Chondrocyte (in vitro differentiated cells): ENCODE measurements at places on chromosomes 2 and 18.

GRCh38 chr2:239689410-239689809 lies 288.6 kb upstream of the HDAC4 start:
- no peaks in the 10 kb centered on the region for H3K4me1 ChIP-seq
- H3K36me3 ChIP-seq: no peaks in the 10 kb centered on the region
- no peak overlapping the region for H3K4me3 ChIP-seq
- peaks cover 25% of the 10 kb centered on the region for H3K27me3 ChIP-seq
- H3K27ac ChIP-seq: no peak overlapping the region
- DNase-seq: no peak

DNA sequence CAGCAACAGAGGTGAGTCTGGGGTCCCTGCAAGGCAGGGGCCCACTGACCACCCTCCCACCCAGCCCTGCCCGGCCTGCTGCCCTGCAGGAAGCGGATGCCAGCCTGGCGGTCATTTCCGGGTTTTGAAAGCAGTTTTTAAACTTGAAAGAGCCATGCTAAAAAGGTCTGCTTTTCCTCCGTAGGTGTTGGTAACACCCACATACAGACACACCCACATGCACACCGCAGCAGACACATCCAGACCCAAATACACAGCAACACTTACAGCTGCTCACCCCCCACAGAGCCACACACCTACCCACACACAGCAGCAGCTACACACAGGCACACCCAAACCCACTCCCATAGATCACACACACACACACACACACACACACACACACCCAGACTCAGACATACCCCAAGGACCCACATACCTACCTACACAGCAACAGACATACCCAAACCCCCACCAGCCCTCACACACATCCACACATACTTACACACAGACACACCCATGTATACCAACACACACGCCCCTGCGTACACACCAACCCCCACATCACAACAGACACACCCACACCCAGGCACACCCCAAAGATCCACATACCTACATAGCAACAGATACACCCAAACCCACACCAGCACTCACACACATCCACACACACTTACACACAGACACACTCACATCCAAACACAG lies 7.6 kb downstream of the ZFP36L2 start:
- H3K27ac ChIP-seq: peak overlapping the region; percentile 100
- no peaks in the 10 kb centered on the region for H3K27me3 ChIP-seq
- peak; percentile 49 for DNase-seq
- peaks cover 64% of the 10 kb centered on the region for H3K4me1 ChIP-seq
- peak overlapping the region; percentile 79 for H3K4me3 ChIP-seq

DNA sequence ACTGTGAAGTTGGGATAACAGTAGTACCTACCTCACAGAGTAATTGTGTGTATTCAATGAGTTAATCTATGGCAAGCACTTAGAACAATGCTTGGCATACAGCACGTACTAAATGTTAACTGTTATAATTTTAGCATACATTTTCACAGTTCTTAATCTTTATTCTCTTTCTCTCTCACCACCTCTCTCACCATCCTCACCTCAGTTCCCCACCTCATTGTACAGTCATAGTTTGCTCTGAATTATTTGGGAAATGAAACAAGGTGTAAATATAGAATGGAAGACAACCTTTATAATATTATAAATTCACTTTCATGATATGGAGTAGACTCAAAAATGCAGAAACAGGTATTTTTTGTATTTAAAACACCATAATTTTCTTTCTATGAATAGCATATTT lies 40.0 kb upstream of the DNAH7 start:
- H3K4me1 ChIP-seq: peaks cover 49% of the 10 kb centered on the region
- H3K4me3 ChIP-seq: no peak overlapping the region
- no peak overlapping the region for H3K27ac ChIP-seq
- no peaks in the 10 kb centered on the region for H3K36me3 ChIP-seq

- DNase-seq: no peak
- no peak overlapping the region for H3K4me3 ChIP-seq
- no peaks in the 10 kb centered on the region for H3K27me3 ChIP-seq
- H3K4me1 ChIP-seq: peaks cover 31% of the 10 kb centered on the region
- peaks cover 13% of the 10 kb centered on the region for H3K36me3 ChIP-seq
- H3K27ac ChIP-seq: peak overlapping the region; percentile 85
These were observed 67.6 kb downstream of the FEZ2 start for GRCh38 chr2:36530178-36530982.

DNA sequence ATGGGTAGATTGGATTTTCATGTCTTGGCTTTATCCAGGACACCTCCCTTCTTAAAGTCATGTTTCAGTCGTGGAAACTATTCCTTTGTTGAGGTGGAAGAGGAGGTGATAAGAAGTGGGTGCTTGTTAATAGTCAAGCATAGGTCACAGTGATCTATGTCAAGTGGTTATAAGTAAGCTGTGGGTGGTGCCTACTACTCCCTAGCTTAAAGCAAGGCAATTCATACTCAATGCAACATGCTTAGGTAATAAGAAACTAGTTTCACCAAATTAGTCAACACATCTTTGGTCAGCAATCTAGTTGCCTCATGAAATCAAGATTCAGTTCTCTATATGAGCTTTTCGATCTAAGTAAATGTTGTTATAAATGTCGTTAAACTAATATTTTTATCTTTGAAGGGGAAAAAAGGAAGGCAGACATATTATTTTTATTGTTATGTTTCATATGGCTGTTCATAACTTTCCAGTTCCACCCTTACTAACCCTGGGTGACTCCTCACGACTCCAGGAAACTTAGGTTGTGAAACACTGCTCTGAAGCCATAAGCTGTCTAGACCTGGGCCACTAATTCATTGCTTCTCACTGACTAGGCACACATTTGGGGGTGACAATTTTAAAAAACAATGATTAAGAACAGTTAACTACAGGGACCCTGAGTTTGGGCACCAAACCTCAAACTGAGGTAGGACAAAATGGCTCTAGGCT lies 5.8 kb upstream of the ABCB11 start:
- H3K27me3 ChIP-seq: no peaks in the 10 kb centered on the region
- peaks cover 2% of the 10 kb centered on the region for H3K36me3 ChIP-seq
- no peak overlapping the region for H3K4me3 ChIP-seq
- no peak for DNase-seq

DNA sequence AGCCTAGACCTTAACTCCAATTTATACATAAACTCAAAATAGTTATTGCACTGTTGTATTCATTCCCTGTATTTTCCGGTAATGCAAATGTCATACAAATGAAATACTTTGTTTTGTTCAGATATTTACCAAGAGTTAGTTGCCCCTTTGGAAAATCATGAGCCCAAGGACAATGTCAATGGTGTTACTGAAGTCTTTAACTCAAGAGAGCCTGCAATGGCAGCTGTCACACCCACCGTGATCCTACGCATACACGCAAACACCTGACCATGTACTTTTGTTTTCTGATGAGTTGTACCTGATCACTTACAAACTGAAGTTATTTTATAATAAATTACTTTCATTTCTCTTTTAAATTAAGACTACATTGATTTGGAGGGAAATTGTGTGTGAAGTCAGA lies 11.7 kb upstream of the WIPF1 start:
- no peak overlapping the region for H3K27ac ChIP-seq
- peaks cover 2% of the 10 kb centered on the region for H3K36me3 ChIP-seq
- peaks cover 51% of the 10 kb centered on the region for H3K4me1 ChIP-seq
- no peak for DNase-seq
- H3K27me3 ChIP-seq: no peaks in the 10 kb centered on the region
- H3K4me3 ChIP-seq: no peak overlapping the region

- H3K4me1 ChIP-seq: no peaks in the 10 kb centered on the region
- no peak overlapping the region for H3K4me3 ChIP-seq
- DNase-seq: peak; percentile 59
- H3K27ac ChIP-seq: no peak overlapping the region
These were observed 10.7 kb upstream of the OTOF start for GRCh38 chr2:26488463-26489212.

DNA sequence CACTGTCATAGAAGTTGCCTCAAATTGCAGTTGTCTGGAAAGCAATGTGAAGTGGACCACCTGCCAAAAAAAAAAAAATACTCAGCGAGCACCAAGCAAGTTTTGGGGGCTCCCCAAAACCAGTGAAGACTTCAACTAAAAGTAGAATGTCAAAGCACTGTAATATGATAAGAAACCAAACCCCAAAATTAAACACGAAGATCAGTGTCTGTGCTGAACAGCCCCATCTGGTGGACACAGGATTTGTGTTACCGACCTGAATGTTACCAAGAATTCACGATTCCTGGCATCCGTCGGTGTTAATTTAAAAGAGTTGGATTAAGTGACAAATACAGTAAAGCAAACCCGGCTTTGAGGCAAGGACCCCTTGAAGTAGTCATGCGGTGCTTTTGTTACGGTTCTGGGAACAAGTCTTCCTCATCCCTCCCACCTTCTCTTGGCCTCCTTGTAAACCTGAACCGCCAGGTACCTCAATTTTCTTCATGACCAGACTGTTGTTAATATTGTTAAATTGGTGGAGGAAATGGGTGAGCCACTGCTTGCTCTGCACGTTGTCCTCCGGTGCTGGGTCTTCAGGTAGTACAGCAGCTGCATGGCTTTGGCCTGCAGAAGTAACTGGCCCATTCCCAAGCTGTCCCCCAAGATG lies 31.3 kb upstream of the SSB start:
- peaks cover 1% of the 10 kb centered on the region for H3K36me3 ChIP-seq
- no peak for DNase-seq
- no peak overlapping the region for H3K27ac ChIP-seq
- no peak overlapping the region for H3K4me3 ChIP-seq
- no peaks in the 10 kb centered on the region for H3K27me3 ChIP-seq

GRCh38 chr2:88852753-88853402 lies 161.4 kb downstream of the RPIA start:
- no peak overlapping the region for H3K4me3 ChIP-seq
- H3K36me3 ChIP-seq: no peaks in the 10 kb centered on the region
- peaks cover 32% of the 10 kb centered on the region for H3K27me3 ChIP-seq
- H3K4me1 ChIP-seq: no peaks in the 10 kb centered on the region
- H3K27ac ChIP-seq: no peak overlapping the region

- H3K27ac ChIP-seq: no peak overlapping the region
- peaks cover 36% of the 10 kb centered on the region for H3K36me3 ChIP-seq
- peaks cover 11% of the 10 kb centered on the region for H3K4me1 ChIP-seq
- no peak overlapping the region for H3K4me3 ChIP-seq
These were observed 50.0 kb downstream of the XRCC5 start for GRCh38 chr2:216159144-216159543.

GRCh38 chr2:223618172-223619035 lies 16.2 kb upstream of the SCG2 start:
- no peak for DNase-seq
- H3K4me1 ChIP-seq: peaks cover 15% of the 10 kb centered on the region
- no peak overlapping the region for H3K4me3 ChIP-seq
- H3K27ac ChIP-seq: no peak overlapping the region
- no peaks in the 10 kb centered on the region for H3K36me3 ChIP-seq

- peaks cover 3% of the 10 kb centered on the region for H3K4me1 ChIP-seq
- H3K27ac ChIP-seq: no peak overlapping the region
- no peaks in the 10 kb centered on the region for H3K27me3 ChIP-seq
- H3K36me3 ChIP-seq: peaks cover 26% of the 10 kb centered on the region
- no peak overlapping the region for H3K4me3 ChIP-seq
- DNase-seq: no peak
These were observed 105.6 kb upstream of the LDLRAD4 start for GRCh38 chr18:13112982-13113381.

- peaks cover 4% of the 10 kb centered on the region for H3K27me3 ChIP-seq
- no peaks in the 10 kb centered on the region for H3K4me1 ChIP-seq
- H3K4me3 ChIP-seq: no peak overlapping the region
- H3K27ac ChIP-seq: no peak overlapping the region
- H3K36me3 ChIP-seq: no peaks in the 10 kb centered on the region
- DNase-seq: no peak
These were observed 101.2 kb downstream of the MYT1L start for GRCh38 chr2:2229626-2230432.

DNA sequence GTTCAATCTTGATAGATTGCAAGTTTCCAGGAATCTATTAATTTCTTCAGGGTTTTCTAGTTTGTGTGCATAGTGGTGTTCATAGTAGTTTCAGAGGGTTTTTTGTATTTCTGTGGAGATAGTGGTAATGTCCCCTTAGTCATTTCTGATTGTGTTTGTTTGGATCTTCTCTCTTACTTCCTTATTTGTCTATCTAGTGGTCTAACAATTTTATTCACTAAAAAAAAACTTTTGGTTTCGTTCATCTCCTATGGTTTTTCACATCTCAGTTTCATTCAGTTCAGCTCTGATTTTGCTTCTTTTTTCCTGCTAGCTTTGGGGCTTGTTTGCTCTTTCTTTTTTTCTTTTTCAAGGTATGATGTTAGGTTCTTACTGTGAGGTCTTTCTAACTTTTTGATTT lies 94.5 kb downstream of the SNTG2 start:
- no peak overlapping the region for H3K4me3 ChIP-seq
- H3K27ac ChIP-seq: no peak overlapping the region
- DNase-seq: no peak
- H3K36me3 ChIP-seq: peaks cover 10% of the 10 kb centered on the region
- H3K27me3 ChIP-seq: peaks cover 2% of the 10 kb centered on the region

- peak overlapping the region; percentile 94 for H3K27ac ChIP-seq
- no peak for DNase-seq
- H3K4me1 ChIP-seq: peaks cover 65% of the 10 kb centered on the region
- H3K27me3 ChIP-seq: no peaks in the 10 kb centered on the region
- H3K36me3 ChIP-seq: peaks cover 1% of the 10 kb centered on the region
These were observed 2.4 kb downstream of the NFE2L2 start for GRCh38 chr2:177262092-177262491.

GRCh38 chr2:6297238-6297637 lies 568.5 kb downstream of the CMPK2 start:
- H3K4me1 ChIP-seq: no peaks in the 10 kb centered on the region
- no peaks in the 10 kb centered on the region for H3K27me3 ChIP-seq
- H3K36me3 ChIP-seq: no peaks in the 10 kb centered on the region
- DNase-seq: no peak
- no peak overlapping the region for H3K27ac ChIP-seq

DNA sequence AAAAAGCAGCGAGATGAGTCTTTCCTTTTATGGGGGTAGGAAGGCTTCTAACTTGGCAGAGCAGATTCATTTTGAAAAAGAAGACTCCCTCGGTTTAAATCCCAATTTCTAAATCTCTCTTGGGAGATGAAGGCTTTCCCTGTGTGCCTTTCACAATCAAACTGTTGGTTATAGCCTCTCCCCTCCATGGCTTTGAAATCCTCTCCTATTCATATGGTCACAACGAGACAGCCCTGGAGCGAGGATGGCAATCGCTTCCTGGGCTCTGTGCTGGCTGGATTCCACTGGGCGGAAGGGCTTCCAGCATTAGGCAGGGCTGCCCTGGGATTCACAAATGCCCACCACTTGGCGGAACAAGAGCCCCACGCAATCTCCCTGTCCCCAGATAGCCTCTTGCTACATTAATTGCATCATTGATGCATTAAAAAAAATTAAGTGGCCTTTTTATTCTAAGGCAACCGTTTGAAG lies 1.6 kb downstream of the CAVIN2 start:
- no peaks in the 10 kb centered on the region for H3K27me3 ChIP-seq
- H3K36me3 ChIP-seq: no peaks in the 10 kb centered on the region
- H3K4me3 ChIP-seq: peak overlapping the region; percentile 57
- no peak overlapping the region for H3K27ac ChIP-seq

- DNase-seq: peak; percentile 49
- H3K4me1 ChIP-seq: peaks cover 30% of the 10 kb centered on the region
- peak overlapping the region; percentile 79 for H3K4me3 ChIP-seq
- H3K27me3 ChIP-seq: no peaks in the 10 kb centered on the region
These were observed 1.3 kb downstream of the COLEC12 start for GRCh38 chr18:498931-499775.
